ENCODE measurements at places on chromosomes 11 and 22.
A peak's percentile ranks its signal among the peaks of the same experiment; 100 is the strongest.

GRCh38 chr11:117604336-117604995, 192.6 kb downstream of the DSCAML1 start:
- DNase-seq, result no peak

DNA sequence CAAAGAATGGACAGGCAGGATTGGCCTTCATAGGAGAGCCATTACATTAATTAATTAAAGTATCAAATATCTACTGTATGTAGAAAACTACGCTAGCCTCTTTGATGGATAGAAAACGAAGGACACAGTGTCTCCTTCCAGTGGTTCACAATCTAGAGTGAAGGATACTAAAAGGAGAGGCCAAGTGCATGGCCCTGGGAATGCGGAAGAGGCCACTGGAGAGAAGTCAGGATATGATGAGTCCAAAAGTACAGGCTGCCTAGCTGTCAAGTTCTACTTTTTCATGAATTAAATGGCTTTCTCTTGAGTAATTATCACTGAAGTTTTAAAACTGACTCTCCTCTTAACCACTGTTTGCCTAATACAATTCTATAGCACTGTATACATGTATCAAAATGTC, 41.9 kb downstream of the ATG16L2 start:
- DNase-seq, result no peak

GRCh38 chr22:16957781-16958180, 50.2 kb downstream of the GAB4 start:
- no peak for DNase-seq

DNA sequence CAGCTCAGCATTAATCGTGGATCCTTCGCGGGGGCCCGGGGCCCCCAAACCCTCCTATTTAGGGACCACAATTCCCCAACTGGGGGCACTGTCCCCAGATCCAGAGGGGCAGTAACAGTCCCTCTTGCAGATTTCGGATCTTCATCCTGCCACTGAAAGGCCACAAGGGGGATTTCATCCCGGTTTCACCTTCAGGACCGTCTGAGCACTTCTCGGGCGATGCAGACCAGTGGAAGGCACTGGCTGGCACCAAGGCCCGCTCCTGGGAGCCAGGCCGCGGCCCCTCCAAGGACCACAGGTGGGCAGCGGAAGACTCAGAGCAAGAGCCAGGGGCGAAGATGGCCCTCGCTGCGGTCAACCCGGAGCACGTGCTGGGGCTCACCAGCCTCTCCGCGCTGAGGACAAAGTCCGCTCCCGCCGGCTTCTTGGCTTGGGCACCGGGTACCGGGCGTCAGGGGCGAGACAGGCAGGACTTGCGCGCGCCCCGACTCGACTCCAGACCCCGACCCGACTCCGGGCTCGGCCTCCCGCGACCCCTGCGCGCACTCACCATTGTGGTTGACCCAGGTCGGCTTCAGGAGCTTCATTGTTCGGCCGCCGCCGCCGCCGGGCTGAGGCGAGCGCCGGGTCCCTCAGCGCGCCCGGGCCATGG, 517 bp downstream of the HIRA start:
- DNase-seq, result no peak

DNA sequence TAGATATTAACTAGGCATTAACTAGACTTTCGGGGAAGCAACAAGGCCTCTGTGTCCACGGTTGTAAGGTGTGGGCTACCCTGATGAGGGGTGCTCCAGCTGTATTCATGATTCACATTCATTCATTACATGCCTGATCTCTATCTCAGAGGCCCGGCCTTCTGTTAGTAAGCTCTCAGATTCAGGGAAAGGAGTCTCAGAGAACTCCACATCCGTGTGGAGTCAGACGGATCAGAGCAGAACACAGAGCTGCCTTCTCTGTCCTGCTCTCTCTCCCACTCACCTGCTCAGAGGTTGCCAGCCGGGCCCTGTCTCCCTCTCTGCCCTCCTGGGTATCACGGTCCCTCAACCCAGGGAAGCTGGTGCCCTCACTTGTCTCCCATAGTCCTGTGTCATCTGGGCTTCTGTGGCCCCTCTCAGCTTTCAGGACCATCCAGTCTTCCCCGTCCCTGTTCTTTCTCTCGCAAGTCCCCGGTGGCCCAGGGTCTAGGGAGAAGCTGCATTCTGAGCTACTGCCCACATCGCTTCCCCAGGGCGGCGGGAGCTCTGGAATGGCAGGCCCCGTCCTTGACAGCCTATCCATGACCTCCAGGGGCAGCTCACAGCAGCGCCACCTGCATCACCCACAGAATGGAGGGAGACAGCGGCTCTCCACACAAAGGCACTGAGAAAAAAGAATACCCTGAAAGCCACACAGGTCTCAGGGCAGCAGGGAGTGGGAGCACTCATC, 4.3 kb downstream of the TP53AIP1 start:
- DNase-seq, result no peak

DNA sequence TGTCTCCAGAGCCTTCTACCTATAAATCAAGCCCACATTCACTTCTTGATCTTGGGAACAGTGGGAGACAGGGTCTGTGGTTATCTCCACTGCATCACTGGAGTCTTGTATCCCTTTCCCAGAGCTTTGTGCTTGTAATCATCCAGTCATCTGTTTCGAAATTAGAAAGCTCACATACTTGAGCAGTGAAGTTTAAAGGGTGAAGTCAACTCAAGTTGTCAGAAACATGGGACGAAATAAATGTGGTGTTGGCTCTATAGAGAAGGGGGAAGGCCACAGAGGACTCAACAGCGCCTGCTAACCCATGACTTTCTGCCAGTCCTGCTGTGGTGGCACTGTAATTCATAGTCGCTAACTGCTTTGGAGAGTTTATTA, 197.5 kb downstream of the DBX1 start:
- DNase-seq, result no peak

GRCh38 chr22:20420157-20420842, 17.3 kb downstream of the SCARF2 start:
- DNase-seq, result no peak

DNA sequence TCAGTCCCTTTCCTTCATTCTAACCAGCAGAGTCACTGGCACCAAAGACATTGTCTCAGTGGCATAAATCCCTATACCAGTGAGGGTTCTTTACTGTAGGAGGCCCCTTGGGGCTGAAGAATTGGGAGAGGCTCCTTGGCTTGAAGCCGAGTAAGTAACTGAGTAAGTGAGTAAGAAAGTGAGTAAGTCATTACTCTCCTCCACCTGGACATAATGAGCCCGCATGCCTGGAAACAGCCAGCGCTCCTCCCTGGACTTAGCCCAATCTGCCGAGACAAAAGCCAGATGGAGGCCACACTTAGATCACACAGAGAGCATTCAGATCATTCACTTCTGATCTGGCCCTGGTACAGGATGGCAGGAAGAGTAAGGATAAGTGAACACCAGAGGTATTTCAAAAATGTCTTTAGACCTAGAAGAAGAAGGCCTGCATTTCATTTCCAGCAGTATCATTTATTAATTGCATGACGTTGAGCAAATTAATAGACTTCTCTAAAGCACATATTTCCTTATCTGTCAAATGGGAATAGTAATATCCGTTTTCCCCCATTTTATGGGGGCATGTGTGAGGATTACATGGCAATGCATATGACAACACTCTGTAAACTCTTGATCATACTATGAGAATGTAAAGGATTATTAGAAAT, 8.2 kb upstream of the MICAL3 start:
- DNase-seq, result no peak

GRCh38 chr22:17732251-17732854, 41.9 kb downstream of the BID start:
- no peak for DNase-seq

GRCh38 chr11:119793335-119793984, 64.5 kb upstream of the NECTIN1 start:
- no peak for DNase-seq

GRCh38 chr11:27115051-27115650, 74.5 kb downstream of the BBOX1 start:
- no peak for DNase-seq

DNA sequence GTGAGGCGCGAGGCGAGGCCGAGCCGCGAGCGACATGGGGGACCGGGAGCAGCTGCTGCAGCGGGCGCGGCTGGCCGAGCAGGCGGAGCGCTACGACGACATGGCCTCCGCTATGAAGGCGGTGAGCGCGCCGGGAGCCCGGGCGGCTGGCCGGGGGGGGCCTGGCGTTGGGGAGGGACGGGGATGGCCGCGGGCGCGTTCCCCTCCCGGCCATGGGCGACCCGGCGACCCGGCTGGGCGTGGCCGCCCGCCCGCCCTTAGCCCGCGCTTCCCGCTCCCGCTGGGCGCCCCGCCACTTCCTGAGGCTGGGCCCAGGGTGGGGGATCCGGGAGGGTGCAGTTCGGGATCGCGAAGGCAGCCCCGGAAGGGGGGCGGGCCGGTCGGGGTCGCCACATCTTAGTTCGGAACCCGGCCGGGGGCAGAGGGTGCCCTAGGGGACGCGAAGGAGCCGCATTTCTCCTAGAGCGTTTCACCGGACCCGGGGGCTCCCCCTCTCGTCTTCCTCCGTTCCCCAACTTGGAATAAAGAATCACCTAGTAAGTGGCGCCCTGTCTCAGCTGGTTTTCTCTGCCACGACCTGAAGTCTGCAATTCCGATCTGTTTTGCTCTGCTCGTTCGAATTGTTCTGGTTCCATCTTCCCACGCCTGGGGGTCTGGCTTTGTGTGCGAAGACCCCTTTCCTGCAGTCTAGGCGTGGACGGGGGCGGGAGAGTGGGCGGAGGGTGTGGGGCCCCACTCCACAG, 536 bp downstream of the YWHAH start:
- no peak for DNase-seq

DNA sequence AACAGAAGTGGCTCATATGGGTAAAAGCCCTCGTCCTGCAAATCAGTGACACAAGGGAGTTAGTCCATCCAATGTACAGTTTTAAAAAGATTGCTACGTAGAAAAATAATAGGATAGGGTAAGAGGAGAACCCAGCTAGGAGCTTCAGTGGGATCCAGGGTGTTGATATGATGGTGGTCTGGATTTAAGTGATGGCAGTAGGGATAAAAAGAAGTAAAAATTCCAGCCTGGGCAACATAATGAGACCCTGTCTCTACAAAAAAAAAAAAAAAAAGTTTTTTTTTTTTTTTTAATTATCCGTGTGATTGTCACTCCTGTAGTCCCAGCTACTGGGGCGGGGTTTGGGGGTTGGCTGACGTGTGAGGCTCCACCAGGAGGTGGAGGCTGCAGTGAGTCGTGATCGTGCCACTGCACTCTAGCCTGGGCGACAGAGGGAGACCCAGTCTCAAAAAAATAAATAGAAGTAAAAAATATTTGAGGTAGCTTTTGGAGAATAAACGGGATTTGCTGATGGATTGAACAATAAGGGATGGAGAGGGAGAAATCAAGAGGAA, 7.0 kb upstream of the L3MBTL2 start:
- no peak for DNase-seq

- DNase-seq, result no peak
Observed at GRCh38 chr22:30206944-30207343, 39.6 kb downstream of the LIF start.

DNA sequence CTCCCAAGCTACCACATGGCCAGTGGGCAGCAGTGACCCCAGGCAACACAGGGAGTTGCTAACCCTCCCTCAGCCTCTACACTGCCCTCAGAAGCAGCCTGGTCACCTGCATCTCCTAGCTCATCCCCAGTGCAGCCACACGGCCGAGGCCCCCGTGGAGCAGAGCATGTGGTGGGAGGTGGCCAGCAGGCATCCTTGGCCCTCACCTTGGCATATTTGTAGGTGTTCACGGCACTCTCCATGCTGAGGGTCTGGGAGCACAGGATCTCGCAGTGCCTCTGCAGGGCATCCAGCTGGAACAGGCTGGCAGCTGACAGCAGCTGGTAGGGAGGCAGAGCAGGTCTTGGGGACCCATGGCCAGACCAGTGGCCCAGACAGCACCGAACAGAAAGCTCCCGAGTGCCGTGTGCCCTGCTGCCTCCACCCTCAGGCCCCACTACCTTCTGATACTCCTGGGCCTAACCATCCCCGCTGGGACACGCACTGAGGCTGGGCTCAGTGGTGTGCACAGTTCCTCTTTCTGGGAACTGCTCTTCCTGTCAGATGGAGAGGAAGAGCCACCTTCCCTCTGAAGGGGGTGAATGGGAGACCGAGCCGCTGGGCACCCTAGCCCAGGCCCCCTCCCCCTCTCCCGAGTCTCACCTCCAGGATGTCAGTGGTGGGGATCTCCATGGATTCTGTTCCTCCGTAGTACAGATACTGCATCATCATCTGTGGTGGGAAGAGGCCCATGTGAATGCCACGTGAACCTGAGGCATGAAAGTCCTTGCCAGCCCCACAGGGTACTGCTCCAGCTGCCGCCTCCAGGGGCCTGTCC, 48.8 kb downstream of the NAT10 start:
- no peak for DNase-seq

DNA sequence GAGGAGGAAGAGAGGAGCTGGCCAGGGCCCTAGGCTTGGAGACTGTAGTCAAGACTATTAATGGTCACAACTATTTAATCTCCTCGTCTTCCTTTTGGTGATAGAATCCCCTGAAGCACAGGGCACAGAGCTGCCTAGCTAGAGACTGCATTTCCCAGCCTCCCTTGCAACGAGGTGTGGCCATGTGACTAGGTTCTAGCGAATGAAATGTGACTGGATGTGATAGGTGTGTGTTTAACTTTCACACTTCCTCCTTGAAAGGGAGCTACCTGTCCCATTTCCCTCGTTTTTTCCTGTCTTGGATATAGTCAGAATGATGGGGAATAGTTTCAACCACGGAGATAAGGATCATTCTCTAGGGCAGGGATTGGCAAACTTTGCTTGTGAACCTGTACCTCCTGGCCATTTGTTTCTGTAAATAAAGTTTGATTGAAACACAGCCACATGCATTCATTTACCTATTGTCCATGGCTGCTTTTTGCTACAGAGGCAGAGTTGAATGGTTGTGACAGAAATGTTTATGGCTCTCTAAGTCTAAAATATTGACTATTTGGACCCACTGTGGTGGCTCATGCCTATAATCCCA, 313.5 kb downstream of the MIAT start:
- DNase-seq, result no peak

- DNase-seq, result no peak
Observed at GRCh38 chr11:15852179-15852578, 504.2 kb downstream of the SOX6 start.

GRCh38 chr11:15912291-15912690, 444.1 kb downstream of the SOX6 start:
- DNase-seq, result no peak

GRCh38 chr11:10155793-10156490, 138.1 kb downstream of the SBF2 start:
- no peak for DNase-seq

- DNase-seq, result peak; percentile 62
Observed at GRCh38 chr22:39090426-39091064, 6.5 kb upstream of the APOBEC3H start.

- no peak for DNase-seq
Observed at GRCh38 chr11:108562746-108563581, 30.6 kb downstream of the EXPH5 start.

GRCh38 chr11:70020336-70021214, 57.5 kb upstream of the ANO1 start:
- no peak for DNase-seq

GRCh38 chr11:123408619-123409455, 21.2 kb upstream of the GRAMD1B start:
- no peak for DNase-seq
